Sciatic nerve (tissue), 2 donors: ENCODE measurements at places on chromosomes 4 and X. TPM values are rescaled to one million over a fixed set of nuclear protein-coding genes. Genes with fewer than 3 reads are reported as not detected.

IQSEC2 gene
- total RNA-seq: 18.0 TPM

GRCh38 chr4:54092405-54093323, 7.3 kb upstream of the GSX2 start:
- DNase-seq: no peak

DNA sequence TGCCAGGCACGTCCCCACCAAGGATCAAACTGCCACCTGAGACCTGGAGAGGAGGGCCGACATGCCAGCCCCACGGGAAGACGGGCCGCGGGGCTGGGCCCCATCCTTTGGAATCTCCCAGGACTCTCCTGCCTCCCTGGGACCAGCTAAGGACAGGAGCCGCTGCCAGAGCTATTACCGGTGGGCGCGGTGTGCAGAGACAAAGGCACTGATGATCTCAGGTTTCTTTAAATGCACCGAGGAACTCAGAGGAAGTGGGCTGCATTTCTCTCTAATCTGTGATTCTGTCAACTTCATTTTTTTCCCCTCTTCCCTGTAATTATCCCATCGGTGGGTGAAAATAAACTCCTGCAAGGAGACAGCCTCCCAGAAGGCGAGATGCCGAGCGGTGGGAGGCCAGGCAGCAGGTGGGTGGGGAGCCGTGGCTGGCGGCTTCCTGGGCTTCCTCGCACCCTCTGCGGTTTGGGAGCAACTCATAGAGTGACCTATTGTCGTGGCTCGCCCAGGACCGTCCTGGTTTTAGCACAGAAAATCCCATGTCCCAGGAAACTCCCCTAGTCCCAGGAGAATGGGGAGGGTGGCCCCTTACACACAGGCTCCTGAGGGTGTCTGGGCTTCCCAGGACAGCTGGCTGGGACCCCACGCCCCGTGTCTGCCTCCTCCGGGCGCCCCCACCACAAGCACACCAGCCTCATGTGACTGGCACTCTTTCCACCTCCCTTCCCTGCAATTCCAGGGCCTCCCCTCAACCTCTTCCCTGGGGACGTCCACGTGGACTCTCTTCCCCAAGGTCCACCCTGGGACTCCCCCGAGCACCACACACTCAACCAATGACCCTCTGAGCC, 62.3 kb upstream of the ADRA2C start:
- no peak for DNase-seq

GRCh38 chr4:85865256-85865655, 390.3 kb downstream of the ARHGAP24 start:
- DNase-seq: no peak
